ENCODE measurements at places on chromosomes 4 and X.
A peak's percentile ranks its signal among the peaks of the same experiment; 100 is the strongest.

- DNase-seq: no peak
Observed at GRCh38 chr4:133130171-133130570, 18.9 kb upstream of the PCDH10 start.

- DNase-seq: no peak
Observed at GRCh38 chrX:151724563-151725337, 8.9 kb downstream of the FATE1 start.

- no peak for DNase-seq
Observed at GRCh38 chr4:169103966-169104412, 93.9 kb upstream of the CBR4 start.

GRCh38 chr4:181939199-181939945 lies 303.8 kb upstream of the TENM3 start:
- no peak for DNase-seq

GRCh38 chr4:109014593-109015412 lies 251.9 kb upstream of the ETNPPL start:
- no peak for DNase-seq

- DNase-seq: no peak
Observed at GRCh38 chr4:173500841-173501591, 29.0 kb downstream of the HAND2 start.

GRCh38 chr4:7828011-7828720 lies 111.5 kb downstream of the AFAP1 start:
- DNase-seq: no peak

DNA sequence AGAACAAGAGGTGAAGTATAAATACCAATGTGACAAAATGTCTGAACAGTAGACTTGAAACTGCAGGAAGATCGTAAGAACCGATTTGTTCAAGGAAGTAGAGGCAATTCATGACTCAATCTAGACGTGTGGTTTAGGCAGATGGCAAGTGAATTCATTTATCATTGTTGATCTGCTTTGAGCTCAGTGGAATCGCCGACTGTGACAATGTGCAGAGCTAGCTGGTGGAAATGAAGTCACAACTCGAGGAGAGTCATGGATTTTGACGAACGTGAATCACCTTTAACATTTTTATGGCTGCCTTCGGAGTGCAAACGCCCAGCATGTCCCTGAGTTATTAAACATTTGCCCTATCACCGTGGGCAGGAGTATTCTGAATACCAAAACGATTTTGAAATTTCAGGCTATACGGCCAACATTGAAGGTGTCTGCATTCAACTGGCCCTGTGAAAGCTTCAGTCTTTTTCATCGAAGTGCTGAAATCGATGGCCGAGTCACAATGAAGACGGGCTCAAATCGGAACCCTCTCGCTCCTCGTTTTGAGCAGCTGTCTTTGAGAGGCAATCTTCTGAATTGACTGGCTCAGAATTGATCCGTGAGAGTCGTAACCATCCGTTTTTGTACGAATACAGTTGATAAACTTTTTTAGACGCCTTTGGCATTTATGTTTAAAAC lies 689 bp upstream of the OGT start:
- DNase-seq: no peak

DNA sequence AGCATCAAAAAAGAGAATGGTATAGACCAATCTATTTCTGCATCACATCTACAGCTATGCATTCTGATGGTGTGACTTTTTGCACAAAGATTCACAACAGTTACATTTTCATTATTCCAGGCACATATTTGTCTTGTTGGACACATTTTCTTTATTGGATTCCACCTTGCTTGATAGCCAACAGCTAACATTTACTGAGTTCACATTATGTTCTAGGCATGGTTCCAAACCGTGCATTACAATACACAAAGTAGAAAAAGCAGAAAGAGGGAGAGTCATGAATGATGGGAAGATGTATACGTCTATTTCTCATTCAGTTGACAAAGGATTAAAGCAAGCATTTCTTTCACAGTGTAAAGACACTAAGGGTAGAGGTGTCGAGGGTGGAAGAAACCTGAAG lies 22.9 kb upstream of the CLGN start:
- DNase-seq: no peak

GRCh38 chr4:159541143-159541542 lies 438.3 kb downstream of the RAPGEF2 start:
- DNase-seq: no peak

DNA sequence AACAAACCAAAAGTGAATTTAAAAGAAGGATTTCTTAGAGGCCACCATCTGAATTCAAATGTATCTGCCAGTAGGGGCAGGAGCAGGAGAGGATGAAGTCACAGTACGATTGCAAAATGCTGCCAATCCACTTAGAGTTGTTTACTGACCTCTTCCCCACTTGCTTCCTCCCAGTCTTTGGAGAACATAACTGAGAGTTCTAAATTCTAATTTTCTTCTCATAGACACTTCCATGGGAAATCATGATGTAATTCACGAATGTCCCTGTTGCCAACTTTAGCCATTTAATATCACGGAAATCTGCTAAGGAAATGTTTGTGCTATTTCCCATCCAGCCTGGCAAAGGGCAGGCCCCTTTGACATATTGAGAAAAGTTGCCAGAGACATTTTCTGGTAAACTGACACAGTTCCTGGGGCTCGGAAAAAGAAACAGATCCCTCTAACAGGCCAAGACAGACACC lies 33.6 kb upstream of the NOCT start:
- no peak for DNase-seq

DNA sequence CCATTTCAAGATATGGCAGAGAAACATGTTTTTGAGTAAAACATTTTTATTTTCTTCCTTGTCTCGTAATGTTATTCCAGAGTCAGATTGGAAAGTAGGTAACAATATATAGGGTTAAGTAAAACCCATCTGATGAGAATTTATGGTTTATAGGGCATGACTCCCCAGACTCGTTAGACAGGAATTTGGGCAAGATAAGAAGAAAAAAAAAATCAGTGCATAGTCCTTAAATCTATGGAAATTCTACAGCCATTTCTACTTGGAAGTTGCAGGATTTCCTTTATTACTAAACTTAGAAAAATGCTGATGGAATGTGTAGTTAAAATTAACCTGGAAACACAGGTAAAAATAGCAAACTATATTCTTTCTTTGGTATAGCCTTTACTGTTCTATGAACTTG lies 366.1 kb upstream of the MAGEB16 start:
- no peak for DNase-seq

DNA sequence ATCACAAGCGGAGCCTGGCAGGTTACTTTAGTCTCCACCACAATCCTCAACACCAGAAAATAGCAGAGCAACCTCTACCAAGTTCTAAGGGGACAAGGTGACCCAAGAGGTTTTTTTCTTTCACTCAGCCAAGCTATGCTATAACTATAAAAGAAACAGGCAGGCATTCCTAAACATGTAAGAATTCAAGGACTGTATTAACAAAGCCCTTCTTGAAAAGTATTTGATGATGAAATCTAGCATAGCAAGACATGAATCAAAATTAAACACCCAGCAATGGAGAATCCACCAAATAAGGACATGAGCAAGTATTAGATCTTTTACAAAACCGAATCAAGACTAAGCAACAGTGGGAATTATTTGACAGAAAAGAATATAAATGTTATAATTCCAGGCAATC lies 25.7 kb upstream of the C1QTNF7 start:
- DNase-seq: no peak

GRCh38 chr4:10117359-10118047 lies 904 bp upstream of the WDR1 start:
- DNase-seq: peak; percentile 20

- DNase-seq: no peak
Observed at GRCh38 chr4:15836362-15836761, 58.2 kb downstream of the CD38 start.

DNA sequence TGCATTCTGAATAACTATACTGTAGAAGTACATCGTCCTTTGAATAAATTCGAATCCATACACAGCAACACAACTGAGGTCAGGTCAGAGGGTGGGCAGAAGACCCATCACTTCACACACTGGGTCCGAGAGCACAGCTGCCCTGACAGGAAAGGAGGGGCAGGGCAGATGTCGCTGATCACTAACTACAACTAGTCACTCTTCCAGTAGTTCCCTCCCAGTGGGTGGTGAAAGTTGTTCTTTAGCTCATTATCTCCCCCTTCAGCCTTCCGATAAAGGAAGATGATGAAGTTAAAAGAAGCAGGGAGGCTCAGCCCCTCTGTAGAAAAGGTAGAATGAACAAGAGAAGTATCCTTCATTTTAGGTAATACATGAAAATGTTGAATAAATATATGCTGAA lies 278.9 kb downstream of the INPP4B start:
- DNase-seq: no peak

- no peak for DNase-seq
Observed at GRCh38 chrX:136214551-136214950, 36.6 kb downstream of the MAP7D3 start.

- DNase-seq: no peak
Observed at GRCh38 chr4:94660614-94661013, 97.1 kb upstream of the BMPR1B start.

DNA sequence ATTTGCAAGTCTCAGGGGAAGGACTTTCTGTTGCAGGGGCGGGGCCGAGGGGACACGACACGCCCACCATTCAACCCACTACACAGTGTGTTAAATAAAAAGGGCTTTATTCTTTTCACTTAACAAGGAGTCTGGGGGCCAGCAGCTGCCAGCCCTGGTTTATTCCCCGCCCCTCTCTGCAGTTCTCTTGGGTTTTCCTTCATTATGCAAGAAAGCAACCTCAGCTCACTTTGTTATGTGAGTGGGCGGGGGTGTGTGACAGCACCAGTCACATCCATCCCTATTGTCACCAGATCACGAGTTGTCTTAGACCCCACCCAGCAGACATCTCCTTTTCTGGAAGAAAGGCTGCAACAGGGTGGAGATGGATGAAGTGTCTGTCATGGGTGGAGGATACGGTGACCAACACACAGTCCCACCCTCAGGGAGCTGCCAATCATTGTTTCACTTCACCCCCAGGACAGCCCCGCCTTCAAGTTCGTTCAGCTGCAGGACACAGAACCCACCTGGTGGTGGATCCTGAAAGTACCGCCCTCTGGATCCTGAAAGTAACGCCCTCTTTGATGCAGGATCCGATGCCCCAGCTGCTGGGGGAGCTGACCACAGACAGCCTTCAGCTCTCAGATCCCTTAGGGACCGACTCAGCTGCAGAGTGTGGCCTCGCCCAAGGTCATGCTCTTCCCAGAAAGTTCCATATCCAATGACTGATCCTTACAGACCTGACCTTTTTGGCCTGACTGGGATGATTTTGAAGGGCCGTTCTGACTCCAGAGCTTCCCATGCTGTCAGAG lies 79.6 kb downstream of the SMIM20 start:
- no peak for DNase-seq

GRCh38 chr4:174444390-174444789 lies 77.9 kb downstream of the HPGD start:
- no peak for DNase-seq

DNA sequence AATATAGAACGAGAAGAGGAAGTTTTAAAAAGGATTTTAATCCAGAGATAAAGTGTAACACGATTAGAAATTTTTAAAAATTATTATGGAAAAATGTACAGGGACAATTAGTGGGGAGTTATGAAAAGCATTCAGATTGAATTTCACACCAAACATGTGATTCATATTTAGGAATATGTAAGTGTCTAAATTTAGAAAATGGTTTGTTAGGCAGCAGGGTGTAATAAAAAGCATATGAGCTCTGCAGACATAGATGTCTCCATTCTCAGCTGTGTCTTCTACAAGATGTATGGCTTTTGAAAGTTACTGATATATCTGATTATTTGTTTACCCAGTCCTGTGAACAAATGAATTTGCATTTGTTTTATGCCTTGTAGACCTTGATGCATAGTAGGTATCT lies 638.9 kb upstream of the AGA start:
- DNase-seq: no peak

GRCh38 chrX:44400588-44400987 lies 57.1 kb upstream of the EFHC2 start:
- no peak for DNase-seq

DNA sequence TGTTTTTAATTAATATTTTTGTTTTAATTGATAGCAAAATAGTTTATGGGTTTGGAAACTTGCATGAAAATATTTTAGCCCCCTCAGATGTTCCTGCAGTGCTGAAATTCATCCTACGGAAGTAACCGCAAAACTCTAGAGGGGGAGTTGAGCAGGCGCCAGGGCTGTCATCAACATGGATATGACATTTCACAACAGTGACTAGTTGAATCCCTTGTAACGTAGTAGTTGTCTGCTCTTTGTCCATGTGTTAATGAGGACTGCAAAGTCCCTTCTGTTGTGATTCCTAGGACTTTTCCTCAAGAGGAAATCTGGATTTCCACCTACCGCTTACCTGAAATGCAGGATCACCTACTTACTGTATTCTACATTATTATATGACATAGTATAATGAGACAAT lies 40.4 kb downstream of the MAP7D3 start:
- DNase-seq: no peak

DNA sequence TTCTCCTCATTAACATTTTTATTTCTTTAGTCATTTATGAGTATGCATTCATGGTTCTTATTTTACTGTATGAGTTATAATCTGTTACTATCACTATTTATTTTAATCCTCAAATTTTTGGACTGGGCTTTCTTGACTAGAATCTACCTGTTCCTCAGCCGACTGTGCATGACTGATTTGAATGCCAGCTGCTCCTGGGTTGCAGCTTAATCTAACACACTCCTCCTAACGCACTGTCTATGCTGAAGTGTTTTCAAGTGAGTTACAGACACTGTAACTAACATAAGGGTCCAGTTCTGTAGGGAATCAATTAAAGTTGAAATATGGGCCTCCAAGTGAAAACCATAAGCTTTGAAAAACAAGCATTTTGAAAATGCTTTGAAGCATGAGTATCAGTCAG lies 137.4 kb upstream of the ARSJ start:
- DNase-seq: no peak

DNA sequence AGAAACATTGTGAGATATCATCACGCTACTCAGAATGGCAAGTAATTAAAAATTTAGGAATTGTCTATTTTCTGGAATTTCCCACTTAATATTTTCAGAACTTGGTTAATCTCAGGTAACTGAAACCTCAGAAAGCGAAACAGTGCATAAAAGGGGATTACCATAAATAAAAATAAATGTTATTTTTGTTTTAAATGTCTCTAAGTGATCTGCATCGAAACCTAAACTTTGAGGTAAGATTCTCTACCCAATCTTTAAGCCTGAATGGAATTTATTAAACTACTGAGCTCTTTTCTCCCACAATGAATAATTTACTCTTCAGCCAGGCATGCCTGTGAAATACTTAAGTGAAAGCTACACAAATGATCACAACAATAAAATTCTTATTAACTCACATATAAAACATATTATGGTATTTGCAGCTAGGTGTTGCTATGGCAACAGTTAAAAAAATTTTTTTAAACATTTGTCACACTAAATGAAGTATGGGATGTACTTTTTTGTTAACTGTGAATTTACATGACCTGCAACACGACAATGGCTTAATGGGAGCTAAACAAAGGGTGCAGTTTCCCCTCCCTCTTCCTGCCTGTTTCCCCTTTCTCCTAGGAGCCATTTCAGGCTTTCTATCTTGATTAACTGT lies 220.2 kb upstream of the PRPS2 start:
- DNase-seq: no peak

Measured in GM12878 (cell line).